Kidney capillary endothelial cell (primary cell): ENCODE measurements at places on chromosomes 6 and 20.

DNA sequence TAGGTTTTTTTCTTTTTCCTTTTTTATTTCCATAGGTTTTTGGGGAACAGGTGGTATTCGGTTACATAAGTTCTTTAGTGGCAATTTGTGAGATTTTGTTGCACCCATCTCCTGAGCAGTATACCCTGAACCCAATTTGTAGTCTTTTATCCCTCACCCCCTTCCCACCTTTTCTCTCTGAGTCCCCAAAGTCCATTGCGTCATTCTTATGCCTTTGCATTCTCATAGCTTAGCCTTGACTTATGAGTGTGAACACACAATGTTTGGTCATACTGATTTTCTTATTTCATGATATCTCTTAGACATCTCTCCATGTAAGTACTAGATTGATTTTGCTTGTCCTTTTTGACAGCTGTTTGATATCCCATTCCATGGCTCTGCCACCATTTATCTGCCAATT lies 27.2 kb downstream of the TGM3 start:
- no peak for DNase-seq

DNA sequence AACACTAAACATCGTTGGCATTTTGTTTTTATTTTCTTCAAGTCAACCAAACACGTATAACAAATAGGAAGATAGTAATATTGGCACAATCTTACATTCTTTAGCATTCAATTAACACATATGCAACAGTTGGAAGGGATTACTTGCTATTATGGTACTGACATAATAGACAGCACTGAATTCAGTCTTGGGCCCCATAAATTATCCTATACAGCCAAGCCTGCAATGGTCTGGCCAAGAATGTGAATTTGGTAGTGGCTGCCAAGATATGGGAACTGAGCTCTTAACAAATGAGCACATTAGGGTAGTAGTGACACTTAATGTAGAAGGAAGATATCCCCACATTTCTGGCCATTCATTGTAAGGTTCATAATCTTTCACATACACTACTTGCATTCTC lies 44.8 kb upstream of the ARHGAP18 start:
- DNase-seq: no peak

- DNase-seq: no peak
These were observed 22.0 kb upstream of the MAS1L start for GRCh38 chr6:29509711-29510110.

DNA sequence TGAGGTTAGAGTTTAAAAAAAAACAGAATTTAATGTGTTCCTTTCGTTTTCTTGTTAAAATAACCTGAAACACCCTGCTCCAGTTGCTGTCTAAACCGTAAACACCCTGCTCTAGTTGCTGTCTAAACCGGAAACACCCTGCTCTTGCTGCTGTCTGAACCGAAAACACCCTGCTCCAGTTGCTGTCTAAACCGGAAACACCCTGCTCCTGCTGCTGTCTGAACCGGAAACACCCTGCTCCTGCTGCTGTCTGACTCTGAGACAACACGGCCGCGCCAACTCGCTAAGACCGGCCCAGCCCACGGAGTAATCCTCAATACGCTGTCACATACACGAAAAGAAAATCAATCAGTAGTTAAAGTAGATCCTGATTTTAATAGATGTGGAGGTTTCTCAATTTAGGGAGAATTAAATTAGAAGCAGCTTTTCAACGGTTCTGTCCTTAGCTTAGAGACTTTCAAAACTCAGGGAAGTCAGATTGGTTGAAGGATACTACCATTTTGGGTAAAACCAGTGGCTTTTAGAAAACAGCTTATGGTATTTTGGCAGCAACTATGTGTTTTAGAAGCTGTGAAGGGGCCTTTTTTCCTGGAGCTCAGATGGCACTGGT lies 98.3 kb downstream of the RAMACL start:
- peak; percentile 96 for DNase-seq

GRCh38 chr6:167652701-167653095 lies 174.0 kb upstream of the AFDN start:
- no peak for DNase-seq

DNA sequence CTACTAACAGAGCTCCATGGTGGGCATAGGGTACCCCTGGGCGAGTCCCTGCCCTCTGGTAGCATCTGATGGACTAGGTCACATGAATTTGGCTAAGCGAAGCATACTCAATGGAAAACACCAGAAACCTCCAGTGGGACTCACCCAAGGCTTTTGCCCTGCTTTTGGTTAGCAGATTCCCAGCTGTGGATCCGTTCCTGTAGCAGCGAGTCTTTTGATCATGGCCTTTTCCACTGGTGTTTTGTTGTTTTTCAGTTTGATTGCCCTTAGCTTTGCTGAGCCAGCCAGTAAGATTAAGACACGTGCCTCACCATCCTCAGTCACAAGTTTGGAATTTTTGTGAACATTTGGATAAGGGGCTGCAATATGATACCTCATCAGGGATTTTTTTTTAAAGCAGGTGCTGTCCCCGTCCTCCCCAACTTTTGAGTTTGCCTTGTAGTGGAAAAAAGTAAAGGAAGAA lies 8.0 kb downstream of the TNFAIP3 start:
- no peak for DNase-seq

DNA sequence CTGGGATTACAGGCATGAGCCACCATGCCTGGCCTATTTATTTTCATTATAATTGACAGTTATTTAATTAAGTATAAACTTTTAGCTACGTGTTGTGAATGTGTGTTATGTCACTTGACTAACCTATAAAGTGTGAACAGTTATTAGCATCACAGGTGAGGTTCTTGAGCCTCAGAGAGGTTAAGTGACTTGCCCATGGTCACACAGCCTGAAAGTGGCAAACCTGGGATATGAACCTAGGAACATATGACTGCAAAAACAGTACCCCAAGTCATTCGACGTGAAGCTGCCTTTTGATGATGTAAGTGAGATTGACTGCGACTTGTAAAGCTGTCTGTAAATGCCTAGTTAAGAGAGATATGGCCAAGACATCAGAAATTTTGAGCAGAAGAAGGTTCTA lies 77.9 kb upstream of the SALL4 start:
- no peak for DNase-seq

GRCh38 chr20:43911066-43911465 lies 3.6 kb upstream of the TOX2 start:
- DNase-seq: peak; percentile 81

DNA sequence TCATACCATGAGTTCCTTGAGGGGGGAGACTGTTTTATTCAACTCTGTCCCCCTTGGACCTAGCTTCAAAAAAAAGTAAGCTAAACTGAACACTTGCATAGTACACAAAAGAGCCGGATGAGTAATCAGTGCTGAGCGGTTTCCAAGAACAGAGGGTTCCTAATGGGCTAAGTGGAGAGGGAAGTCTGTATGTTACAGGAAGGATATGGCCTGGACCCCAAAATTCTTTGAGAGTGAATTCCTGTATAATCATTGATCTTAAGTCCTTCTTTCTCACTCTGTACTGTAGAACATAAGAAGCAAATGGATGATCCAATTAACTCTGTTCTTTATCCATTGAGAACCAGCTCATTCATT lies 324.7 kb upstream of the CNR1 start:
- no peak for DNase-seq

DNA sequence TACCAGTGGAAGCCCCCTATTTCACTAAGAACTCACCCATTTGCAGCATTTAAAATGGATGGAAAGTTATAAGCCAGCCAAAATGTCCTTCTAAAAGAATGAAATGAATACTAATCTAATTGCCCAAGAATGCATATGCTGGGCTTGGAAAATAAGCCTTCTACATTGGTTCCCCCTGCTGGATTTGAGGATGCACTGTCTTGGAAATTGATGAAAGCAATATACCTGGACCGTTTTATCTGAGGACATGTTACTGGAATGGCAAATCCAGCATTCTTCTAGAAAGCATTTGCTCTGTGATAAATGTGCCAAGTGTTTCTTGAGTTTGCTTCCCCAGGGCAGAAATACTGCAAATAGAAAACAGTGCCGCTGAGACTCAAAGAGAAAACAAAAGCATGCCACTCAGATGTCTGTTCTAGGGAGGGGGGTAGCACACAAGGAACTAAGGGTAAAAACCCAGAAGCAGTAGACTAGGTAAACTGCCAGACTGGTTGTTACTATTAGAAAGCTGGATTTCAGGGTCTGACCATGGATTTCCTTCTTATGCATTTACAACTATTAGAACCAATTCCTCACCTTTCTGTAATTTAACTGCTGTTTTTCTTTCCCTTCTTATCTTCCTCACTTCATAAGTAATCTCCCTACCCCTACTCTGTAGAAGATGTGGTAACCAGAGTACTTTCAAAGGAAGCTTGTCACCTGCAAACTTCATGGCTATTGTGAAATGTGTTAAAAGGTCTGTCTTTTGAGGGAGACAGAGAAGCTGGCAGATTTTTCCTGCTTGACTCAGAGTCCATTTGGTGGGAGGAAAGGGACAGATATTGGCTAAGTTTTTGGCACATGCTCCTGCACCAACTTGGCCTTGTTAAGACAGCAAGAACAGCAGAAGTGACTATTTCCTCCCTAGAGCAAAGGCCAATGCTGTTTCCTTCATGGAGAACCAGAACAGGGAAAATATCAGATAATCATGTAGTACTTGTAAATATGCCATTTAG lies 642.6 kb downstream of the KIF16B start:
- DNase-seq: peak; percentile 60

DNA sequence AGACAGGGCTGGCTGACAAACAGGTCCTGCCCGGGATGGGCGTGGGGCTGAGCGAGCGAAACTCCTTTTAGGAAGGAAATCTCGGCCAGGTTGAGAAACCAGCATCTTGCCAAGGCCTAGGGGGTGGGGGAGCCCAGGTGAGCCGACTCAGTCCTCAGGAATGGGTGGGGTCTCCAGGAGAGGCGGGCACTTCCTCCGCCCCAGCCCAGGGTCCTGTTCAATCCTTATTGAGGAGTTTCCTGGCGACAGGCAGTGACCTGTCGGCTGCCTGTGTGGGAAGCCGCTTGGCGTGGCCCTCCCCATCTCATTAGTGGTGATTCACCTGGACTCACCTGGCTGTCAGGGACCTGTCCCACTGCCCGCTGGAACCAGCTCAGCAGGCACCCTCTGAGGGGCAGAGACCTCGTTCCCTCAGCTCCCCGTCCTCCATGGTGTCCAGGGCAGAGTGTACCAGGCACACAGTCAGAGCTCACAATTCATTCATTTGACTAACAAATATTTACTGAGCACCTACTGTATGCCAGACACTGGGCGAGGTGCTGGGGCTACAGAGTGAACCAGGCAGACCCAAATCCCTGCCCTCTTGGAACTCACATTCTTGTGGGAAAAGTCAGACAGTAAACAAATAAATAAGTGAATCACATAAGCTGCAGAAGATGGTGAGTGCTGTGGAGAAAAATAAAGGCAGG lies 51.1 kb downstream of the FGD2 start:
- DNase-seq: no peak

- DNase-seq: no peak
These were observed 577.9 kb downstream of the TFAP2B start for GRCh38 chr6:51396583-51396982.
